Suppressor macrophage treated with lipopolysaccharide for 4 hours (primary cell): ENCODE measurements at places on chromosomes 5 and 9.

DNA sequence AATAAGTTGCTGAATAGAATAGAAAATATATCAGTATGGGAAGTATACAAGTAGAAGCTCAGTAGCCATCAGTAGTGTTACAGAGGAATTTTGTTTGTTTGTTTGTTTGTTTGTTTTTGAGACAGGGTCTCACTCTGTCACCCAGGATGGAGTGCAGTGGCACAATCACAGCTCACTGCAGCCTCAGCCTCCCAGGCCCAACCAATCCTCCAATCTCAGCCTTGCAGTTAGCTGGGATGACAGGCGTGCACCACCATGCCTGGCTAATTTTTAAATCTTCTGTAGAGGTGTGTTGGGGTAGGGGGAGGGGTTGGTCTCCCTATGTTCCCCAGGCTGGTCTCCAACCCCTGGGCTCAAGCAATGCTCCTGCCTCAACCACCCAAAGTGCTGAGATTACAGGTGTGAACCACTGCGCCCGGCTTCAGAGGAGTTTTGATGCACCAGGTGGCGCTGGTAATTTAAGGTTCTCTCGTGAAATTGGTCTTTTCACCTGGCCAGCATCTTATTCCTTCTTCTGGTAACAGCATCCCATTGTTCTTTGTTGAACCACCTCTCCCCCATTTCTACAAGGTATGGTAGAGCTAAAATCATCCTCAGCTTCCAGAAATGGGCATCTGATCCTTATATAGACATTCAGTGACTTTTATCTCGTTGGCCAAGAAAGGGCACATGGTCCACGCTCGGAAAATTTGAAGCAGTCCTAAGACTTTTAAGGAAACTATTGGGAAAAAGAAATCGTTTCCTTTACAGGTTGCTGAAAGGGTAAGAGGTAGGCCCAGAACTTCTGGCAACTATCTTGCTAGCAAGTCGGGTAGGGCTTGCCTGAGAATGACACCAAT, 157.1 kb downstream of the ARRDC3 start:
- no peak for DNase-seq

- no peak for DNase-seq
These were observed 16.2 kb upstream of the ERAP1 start for GRCh38 chr5:96823900-96824380.

DNA sequence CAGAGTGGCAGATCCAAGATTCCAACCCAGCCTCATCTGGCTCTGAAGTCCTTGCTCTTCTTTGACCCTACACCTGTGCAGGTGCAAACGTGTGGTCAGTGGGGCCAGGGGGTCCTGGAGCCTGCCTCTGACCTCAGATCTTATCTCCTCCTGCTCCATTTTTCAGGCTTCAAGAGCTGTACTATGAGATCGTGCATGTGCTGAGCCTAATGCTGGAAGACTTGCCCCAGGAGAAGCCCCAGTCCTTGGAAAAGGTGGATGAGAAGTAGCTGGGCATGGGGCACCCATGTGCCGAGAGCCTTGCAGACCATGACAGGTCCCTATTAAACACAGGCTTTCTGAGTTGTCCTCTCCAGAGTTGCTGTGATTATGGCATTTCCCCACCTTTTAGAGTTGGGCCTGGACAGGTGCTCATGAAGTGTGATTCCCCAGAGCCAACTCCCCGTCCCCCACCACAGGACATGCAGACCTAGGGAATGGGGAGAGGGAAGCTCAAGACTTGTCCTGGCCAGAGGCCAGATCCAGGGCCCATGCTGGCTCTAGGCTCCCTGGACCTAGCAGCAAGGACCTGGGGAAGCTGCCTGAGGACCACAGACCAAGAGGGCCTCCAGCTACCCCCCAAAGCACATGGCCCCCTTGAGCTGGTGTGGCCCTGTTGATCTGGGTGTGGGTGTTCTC, 22.5 kb downstream of the PITX1 start:
- no peak for DNase-seq

GRCh38 chr5:165309446-165309845, 1804.0 kb downstream of the MAT2B start:
- no peak for DNase-seq

- DNase-seq, result no peak
These were observed 1.4 kb upstream of the ZNF79 start for GRCh38 chr9:127422787-127423186.

DNA sequence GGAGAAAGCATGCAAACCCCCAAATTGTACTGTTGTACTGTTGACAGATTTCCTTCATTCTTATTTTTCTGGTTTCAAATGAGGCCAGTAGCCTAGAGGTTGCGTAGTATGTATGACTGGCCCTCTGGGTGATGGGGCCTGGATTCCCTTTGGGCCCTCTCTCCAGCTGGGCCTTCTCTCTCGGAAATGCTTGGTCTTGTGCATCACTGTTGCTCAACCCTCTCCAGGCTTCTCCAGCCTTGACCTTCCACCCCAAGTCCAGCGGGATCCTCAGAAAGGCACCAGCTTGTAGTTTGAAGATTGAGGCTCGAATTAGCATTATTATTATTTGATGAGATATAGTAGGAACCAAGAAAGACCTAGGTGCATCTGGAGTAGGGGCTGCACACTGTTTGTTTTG, 87.0 kb downstream of the ANGPTL2 start:
- DNase-seq, result no peak

DNA sequence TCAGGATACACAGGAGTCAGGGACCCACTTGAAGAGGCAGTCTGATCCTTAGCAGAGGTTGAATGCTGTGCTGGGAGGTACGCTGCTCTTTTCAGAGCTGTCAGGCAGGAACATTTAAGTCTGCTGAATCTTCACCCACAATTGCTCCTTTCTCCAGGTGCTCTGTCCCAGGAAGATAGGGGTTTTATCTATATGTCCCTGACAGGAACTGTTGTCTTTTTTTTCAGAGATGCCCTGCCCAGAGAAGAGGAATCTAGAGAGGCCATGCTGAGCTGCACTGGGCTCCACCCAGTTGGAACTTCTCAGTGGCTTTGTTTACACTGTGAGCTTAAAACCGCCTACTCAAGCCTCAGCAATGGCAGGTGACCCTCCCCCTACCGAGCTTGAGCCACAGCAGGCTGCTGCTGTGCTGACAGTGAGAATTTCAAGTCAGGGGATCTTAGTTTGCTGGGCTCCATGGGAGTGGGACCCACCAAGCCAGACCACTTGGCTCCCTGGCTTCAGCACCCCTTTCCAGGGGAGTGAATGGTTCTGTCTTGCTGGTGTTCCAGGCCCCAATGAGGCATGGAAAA, 169.0 kb downstream of the FBXL17 start:
- no peak for DNase-seq

- DNase-seq, result no peak
These were observed 52.2 kb upstream of the IER5L start for GRCh38 chr9:129230302-129230701.

GRCh38 chr5:150154618-150155128, 972 bp downstream of the PDGFRB start:
- no peak for DNase-seq

DNA sequence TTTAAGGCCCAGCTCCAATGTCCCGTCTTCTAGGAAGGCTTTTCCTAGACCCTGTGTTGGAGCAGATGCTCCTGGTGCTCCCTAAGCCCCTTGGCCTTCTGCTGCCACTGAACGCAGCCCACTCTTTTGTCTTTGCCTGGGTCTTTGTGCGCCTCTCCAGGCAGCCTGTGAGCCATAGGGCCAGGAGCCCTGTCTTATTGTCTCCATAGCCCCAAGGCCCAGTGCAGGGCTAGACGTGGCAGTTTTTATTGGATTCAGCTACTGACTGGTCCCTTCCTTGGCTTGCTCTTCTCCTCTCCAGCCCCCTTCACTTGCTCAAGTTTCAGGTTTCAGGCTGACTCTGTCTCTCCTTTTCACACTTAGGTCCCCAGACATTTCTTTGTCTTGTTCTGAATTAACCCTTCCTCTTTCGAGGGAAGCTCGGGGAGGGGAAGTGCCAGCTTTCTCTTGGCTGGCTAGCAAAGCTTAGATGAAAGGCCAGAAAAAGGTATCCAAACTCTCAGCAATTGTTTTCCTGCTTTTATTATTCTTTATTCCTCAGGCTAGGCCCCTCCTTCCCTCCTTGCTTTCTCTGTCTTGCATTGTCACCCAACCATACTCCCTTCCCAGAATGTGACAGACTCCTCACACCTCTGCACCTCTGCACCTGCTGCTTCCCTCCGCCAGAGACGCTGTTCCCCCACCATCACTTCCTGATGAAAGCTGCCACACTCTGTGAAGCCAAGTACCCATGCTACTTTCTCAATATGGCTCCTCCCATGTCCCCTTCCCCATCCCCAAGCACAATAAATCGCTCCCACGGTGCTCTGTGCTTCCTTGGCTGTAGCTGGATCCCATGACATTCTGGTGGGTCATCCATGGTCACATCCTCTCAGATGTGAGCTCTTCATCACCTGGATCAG, 101.6 kb upstream of the CPEB4 start:
- DNase-seq, result peak; percentile 61
